ENCODE measurements at places on chromosomes 11 and 22.
A peak's percentile ranks its signal among the peaks of the same experiment; 100 is the strongest.

GRCh38 chr11:8286886-8287285 lies 23.2 kb upstream of the LMO1 start:
- DNase-seq = no peak

DNA sequence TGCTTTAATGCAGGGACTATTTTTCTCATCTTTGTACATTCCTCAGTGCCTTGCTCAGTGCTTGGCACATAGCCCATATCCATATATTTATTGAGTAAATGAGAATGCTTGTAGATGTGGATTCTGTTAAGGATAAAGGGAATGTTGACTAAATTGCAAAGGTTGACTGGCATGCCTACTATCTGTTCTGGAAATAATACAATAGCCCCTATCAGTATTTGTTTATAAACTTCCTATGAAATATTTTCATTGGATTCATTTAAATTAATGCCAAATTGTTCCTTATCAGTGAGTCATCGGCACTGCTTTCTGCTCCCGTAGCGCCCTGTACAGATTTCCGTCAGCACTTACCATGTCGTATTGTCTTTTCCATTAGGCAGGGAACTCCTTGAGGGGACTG lies 8.0 kb downstream of the RNF121 start:
- no peak for DNase-seq

GRCh38 chr22:44658311-44658953 lies 43.6 kb upstream of the PRR5 start:
- no peak for DNase-seq

GRCh38 chr11:65355776-65356393 lies 1.3 kb downstream of the TIGD3 start:
- DNase-seq = no peak

DNA sequence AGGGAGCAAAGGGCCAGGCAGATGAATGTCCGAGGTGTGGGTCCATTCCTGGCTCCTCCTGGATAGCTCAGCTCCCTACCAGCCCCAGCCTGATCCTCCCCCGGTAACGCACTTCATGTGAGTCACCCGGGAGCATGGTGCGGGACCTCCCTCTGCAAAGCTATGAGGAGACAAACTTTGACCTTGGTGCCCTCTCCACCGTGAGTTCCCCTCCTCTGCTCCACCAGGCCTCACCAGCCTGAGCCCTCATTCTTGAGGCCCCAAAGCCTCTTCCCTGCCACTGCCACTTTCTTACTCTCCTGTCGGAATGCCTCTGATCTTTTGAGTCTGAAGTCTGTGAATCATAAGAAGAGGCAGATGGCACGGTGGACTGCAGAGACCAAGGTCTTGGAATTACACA lies 37.4 kb upstream of the CD82 start:
- DNase-seq = no peak

GRCh38 chr11:46402957-46403902 lies 11.7 kb upstream of the CHRM4 start:
- no peak for DNase-seq

- DNase-seq = no peak
These were observed 11.9 kb upstream of the CERK start for GRCh38 chr22:46749682-46750529.

DNA sequence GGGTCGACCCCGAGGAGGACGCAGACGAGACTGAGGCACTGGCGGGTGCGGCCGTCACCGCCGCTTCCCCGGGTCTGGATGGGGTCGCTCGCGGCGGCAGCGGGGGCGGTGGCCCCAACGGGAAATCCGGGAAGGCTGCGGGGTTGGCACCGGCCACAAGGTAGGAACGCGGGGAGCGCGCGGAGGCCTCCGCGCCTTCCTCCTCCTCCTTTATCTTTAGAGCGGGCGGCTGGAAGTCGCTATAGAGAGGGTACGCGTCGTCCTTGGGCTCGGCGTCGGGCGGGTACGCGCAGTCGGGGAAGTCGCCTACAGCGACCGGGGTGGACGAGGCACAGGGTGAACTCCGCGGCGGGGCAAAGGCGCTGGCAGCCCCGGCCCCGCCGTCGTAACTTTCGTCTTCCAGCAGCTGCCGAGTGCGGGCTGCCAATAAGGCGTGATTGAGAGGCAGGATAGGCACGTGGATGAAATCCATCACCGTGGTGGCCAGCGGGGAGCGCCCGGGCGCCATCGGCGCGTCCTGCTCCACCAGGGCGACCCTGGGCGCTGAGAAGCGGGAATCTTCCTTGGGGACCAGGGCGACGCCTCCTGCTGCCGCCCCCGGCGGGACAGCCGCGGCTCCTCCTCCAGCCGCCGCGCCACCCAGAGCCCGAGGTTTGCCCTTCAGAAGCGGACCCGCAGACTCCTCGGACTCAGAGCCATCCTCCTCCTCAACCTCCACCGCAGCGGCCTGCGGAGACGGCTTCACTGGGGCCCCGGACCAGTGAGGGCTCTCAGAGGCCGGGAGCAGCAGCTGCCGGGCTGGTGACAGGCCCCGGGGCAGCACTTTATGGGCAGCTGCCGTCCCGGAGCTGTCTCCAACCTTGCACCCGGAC lies 1.7 kb downstream of the PGR start:
- DNase-seq = peak; percentile 43

DNA sequence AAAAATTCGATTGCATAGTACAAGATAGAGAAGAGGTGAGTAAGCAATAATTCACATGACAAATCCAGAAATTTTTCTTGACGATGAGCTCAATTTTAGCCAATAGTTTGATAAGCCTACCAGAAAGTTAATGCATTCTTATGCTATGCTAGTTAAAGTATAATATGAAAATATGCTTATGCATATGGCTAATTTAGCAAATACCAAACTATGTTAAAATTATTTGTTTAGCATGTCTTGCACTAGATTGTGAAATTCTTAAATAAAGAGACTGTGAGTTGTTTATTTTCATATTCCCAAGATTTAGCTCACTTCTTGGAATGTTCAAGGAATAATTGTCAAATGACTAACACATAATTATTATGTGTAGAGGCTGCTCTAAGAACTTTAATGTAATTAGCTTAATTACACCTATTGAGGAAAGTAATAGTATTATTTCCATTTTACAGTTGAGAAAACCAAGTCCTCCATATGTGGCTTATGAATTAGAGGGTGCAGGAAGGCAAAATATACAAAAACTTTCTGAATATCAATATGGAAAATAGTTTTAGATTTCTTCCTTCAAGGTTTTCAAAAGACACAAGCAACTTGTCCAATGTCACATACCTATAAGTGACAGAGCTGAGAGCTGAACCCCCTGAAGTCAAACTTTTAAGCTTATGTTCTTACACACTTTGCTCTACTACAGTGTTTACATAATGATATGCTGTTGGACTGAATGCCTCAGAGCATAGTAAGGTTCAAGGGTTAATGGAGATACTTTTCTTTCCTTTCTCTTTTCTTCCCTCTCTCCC lies 45.9 kb upstream of the ARHGAP20 start:
- no peak for DNase-seq

Data from T47D (cell line).